ENCODE measurements at places on chromosomes 2 and 18.

DNA sequence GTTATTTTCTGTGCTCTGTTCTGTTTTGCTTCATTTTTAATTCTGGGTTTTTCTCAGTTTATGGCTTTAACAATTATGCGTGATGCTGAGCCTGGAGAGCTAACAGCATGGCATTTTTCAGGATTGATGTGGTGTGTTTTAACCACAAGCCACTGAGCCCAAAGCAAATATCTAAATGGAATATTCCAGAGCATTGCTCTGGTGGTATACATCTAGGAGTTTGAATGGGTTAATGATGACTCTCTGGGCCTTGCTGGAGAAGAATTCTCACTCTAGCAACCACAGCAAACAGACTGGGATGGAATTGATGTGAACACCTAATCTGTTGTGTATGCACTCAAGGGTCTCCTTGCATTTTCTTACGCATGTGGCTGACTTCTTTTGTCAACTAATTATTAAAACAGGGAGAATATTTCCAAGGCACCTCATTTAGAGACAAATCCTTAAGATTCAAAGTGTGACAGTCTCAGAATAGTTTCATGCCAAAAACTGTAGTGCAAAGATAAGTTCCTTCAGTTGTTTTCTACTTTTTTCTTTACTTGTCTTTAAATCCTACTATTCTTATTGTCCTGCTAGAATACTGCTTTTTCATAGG, 164.0 kb downstream of the DTNA start:
- DNase-seq: no peak

DNA sequence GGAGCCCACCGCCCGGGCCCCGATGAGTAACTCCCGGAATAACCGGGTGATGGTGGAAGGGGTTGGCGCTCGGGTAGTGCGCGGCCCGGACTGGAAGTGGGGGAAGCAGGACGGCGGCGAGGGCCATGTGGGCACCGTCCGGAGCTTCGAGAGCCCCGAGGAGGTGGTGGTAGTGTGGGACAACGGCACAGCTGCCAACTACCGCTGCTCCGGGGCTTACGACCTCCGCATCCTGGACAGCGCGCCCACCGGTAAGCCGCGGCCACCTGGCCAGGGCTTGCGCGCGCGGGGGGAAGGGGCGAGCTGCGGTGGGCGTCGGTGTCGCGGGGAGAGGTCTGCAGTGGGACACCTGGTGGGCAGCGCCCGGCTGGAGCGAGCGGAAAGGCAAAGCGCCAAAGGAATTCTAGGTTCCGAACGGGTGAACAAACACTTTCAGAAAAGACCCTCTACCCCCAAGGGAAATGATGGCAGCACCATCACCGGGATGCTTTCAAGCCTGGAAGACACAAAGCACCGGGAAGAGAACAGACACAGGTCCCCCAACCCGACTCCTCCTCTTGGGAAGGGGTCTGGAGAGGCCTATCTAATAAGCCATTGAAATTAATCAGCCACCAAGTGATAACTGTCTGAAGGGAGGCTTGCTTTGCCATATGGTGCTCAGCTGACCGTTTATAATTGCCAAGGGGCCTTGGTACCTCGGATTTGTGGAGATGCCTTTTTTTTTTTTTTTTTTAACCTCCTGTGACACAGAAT, 1.1 kb downstream of the MIB1 start:
- no peak for DNase-seq

- no peak for DNase-seq
These were observed 20.2 kb upstream of the KLF11 start for GRCh38 chr2:10022966-10023662.

- no peak for DNase-seq
These were observed 41.2 kb downstream of the AGFG1 start for GRCh38 chr2:227513113-227513512.

GRCh38 chr2:21067125-21067524, 23.3 kb upstream of the APOB start:
- DNase-seq: no peak

GRCh38 chr2:48049371-48049770, 143.1 kb upstream of the FBXO11 start:
- DNase-seq: no peak

DNA sequence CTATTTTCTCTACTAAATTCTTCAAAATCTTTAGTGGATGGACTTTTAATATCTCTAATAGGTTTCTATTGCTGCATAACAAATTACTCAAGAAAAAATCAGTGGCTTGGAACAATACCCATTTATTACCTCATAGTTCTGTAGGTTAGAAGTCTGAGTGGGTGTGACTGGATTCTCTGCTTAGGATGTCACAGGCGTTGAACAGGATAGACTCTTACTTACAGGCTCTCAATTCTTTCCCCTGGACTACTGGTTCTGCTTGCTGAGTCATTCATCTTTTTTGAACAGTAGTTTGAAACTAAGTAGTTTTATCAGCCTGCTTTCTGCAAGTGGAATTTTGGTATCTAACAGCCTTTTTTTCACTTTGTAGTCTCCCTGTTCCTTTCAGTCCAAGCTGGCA, 265.4 kb downstream of the ZNF385B start:
- no peak for DNase-seq

DNA sequence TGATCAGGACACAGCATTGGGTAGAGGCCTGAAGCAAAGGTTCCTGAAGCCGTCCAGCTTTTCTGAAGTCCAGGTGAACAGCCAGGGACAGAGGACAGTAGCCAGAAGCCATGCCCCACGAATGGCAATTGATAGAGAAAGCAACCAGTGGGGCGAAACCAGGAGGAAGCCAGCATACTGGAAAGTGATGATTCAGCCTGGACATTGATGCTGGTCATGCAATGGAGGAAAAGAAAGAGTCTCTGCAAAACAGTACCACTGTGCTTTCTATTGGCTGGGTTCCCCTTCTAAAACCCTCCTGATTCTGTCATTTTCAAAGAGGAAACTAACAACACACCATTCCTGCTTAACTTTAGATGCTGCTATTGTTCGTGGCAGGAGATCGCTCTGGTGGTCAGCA, 221.4 kb upstream of the EPAS1 start:
- DNase-seq: no peak

DNA sequence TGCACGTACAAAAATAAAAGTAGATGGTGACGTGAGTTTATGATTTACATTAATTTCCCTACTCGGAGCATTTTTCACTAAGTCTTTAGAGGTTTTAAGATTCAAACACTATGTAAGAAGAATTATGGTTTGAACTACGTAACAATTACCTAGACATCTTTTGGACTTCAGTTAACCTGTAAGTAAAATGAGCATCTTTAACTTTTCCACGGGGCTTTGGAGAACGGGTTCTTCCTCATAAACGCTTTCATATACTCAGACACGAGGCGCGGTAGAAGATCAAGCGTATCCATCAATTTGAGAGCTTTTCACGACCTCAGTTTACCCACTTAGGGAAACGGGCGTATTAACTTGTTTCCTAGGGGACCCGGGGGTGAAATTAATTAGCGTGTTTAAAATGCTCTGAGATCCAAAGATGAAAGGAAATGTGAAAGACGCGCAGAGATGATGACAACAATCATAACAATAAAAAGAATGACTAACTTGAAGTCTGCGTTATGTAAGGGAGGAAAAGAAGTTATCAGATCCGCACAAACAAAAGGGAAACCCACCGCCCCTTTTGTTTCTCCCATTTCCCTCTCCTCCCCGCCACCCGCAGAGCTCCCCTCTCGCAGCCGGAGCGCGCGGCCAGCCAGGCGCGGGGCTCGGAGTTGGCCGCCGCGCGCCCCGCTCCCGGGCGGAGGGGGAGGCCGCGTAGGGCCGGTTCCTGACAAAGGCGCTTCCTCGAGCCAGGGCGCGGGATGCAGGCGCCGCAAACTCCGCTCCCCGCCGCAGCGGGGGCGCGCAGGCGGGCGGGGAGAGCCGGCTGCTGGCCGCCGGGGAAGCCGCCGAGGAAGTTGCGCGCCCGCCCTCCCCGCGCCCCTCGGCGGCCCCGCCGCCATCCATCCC, 807 bp downstream of the PELI1 start:
- DNase-seq: no peak

- no peak for DNase-seq
These were observed 79.9 kb downstream of the SH3RF3 start for GRCh38 chr2:109208951-109209335.

- peak; percentile 64 for DNase-seq
These were observed 25.4 kb upstream of the SLC66A3 start for GRCh38 chr2:11129598-11130449.

- no peak for DNase-seq
These were observed 36.2 kb downstream of the FTCDNL1 start for GRCh38 chr2:199814817-199815211.

GRCh38 chr2:100238471-100238870, 83.8 kb downstream of the LONRF2 start:
- DNase-seq: no peak

GRCh38 chr18:44450226-44450625, 230.5 kb upstream of the SETBP1 start:
- DNase-seq: no peak

- DNase-seq: no peak
These were observed 382.1 kb downstream of the OSR1 start for GRCh38 chr2:18976168-18976961.

DNA sequence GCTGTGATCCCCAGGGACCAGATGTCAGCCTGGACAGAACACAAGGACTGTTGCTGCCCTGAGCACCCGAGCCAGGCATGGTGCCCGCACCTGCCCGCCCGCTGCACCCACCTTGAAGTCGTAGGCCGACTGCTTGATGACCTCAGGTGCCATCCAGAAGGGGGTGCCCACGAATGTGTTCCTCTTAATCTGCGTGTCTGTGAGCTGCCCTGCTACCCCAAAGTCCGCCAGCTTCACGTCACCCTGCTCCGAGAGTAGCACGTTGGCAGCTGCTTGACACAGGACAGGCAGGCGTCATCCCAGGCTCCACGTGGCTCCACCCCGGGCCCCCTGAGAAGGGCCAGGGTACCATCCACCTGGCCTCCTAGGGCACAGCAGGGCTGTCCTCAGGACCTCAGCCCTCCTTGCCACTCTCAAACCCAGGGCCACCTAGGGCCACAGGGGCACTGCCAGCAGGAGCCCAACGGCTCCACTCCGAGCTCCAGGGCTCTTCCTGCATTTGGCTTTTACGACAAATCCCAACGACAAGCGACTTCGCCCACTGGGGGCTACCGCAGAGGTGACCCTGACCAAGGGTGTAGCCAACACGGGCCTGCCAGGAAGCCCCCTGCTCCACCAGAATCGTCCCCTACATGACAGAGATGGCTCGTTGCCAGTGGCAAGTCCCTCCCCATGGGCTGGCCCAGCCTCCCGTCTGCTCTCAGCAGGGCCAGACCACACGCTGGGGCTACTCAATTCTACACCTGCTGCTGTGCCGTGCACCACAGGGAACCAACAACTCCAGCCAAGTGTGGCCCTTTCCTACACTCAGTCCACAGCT, 9.0 kb downstream of the STK25 start:
- DNase-seq: no peak

- DNase-seq: no peak
These were observed 244.5 kb downstream of the MEIS1 start for GRCh38 chr2:66679442-66679841.

- DNase-seq: no peak
These were observed 1069.2 kb upstream of the SLC39A10 start for GRCh38 chr2:194587739-194588270.

- no peak for DNase-seq
These were observed 62.0 kb downstream of the ODC1 start for GRCh38 chr2:10385933-10386773.

- DNase-seq: no peak
These were observed 121.6 kb downstream of the SPP2 start for GRCh38 chr2:234172066-234172465.

- DNase-seq: no peak
These were observed 5.1 kb downstream of the HNMT start for GRCh38 chr2:137969418-137969765.

GRCh38 chr18:70693246-70693645, 404.4 kb downstream of the SOCS6 start:
- DNase-seq: no peak

DNA sequence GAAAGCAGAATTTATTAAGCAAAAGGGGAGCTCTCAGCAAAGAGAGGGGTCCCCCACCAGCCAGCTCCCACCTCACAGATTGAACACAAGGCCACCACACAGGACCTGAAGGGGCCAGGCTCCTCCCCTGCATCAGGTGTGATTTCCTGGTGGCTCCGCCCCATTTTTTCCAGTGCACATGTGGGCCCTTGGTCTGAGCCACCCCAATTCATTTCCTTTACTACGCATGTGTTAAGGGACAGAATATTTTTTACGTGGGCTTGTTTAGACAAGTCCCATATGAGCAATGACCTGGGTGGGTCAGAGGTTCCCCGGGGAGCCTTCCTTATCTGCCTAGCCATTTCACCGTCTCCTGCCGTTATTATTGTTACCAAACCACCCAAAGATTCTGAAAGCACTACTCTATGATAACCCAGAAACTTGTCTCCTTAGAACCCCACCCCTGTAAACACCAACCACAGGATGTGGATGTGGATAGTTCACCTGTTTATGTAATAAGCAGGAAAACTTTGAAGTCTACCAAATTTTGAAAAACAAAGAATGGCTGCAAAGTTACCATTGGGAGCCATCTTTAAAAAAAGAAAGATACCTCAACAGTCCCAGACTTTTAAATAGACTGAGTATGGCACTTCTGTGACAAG, 191.7 kb downstream of the CD226 start:
- no peak for DNase-seq

DNA sequence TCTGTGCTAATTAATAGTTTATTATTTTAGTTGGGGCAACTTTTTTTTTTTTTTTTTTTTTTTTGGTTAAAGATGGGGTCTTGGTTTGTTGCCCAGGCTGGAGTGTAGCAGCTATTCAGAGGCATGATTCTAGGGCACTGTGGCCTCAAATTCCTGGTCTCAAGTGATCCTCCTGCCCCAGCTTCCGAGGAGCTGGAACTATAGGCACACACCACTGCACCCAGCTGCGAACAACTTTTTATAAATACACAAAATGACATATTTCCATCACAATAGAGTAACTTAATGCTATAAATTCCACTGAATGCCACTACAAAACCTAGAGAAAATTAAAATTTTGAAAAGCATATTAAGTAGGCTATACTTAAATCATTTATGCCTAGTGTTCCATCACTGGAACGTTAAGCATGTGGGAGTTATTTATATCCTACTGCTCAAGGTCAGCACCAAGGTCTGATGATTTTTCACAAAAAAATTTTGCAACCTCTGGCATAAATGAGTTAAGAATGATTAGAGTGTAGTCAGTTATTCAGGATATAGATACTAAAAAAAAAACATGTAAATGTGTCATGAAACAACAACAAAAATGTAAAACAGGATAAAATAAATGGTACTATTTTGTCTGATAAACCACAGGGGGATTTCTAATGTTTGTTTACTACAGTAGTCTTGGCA, 46.8 kb downstream of the GFPT1 start:
- no peak for DNase-seq

GRCh38 chr2:158734442-158734841, 60.7 kb upstream of the DAPL1 start:
- no peak for DNase-seq
